ENCODE measurements at places on chromosomes 6 and 20. TPM values are rescaled to one million over a fixed set of nuclear protein-coding genes. Genes with fewer than 3 reads are reported as not detected.

DNA sequence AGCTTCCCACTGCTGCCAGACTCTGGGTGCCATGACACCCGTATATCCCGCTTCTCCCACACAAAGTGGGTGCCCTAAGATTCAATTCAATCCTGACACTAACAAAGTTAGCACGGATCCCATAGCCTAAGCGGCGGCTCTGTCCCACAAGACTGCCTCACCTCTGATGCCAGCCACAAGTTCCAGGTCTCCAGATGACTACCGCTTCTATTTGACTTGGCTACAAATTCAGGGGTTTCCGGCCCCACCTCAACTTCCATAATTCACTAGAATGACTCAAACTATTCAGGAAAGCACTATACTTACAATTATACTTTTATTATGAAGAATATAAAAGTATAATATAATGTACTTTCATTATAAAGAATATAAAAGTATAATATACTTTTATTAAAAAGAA lies 24.8 kb upstream of the SLC22A23 start:
- DNase-seq = no peak

DNA sequence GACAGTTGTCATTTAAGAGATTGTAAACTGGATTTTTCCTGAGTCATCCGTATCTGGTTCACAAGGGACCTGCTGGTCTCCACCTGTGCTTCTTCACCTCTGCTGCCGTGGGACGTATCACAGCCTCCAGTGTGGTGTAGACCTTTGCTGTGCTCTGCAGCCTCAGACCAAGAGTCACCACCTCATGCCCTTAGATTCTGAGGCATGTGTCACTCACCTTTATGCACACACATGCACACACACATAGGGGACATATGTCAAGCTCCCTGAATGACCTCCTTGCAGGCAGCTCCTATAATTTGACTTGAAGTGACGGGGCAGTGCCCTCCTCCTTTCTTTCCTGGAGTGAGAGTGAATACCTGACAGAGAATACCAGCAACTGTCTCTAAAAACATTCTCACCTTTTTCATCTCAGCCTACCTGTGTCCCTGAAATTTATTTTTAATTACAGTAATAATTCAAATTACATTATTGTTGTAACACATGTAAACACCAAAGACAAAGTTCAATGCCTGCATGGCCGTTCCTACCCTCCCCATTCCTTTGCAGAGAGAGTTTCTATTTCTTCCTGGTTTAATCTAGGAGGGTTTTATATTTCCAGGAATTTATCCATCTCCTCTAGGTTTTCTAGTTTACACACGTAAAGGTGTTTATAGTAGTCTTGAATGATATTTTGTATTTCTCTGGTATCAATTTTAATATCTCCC lies 3.5 kb downstream of the SLC17A4 start:
- no peak for DNase-seq

- DNase-seq = peak; percentile 70
Observed at GRCh38 chr20:49278818-49279676, 1.2 kb upstream of the ZNFX1 start.

GRCh38 chr6:158206740-158207421 lies 38.7 kb downstream of the GTF2H5 start:
- DNase-seq = no peak

DNA sequence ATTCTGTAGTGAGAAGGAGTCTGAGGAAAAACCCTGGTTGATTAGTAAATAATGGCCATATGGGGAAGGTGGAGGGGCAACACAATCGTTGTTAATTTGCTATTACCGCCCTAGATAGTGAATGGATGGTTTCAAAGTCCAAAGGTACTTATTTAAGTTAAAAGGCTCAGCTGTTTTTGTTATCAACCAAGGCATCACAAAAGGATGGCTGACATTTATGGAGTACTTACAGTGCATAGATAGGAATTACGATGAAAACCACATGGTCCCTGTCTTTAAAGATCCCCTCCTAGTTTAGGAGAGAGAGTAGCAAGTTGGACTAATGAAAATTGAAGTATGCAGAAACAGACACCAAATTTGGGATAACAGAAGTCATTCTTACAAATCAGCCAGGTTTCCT lies 319.6 kb downstream of the CDKAL1 start:
- DNase-seq = no peak

- DNase-seq = no peak
Observed at GRCh38 chr6:45185403-45186251, 142.5 kb upstream of the RUNX2 start.

DNA sequence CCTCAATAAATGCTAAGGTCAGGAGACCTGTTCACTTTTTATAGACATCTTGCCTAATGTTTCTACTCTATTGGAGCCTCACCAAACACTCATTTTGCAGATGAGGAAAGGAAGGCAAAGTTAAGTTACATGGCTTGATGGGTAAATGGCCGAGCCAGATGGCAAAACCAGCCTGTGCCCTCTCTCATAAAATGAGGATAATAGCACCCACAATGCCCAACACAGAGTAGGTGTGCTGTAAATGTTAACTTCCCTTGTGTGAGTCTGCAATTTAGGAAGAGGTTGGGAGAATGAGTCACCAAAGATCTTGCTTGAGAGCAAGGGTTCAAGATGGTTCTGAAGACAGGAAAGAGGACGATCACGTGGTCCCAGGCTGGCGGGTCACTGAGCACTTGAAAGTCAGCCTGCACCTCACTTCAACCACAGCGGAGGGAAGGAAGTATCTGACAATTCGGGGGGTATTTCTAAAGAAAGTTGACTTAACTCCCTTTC lies 3.3 kb downstream of the KCNK5 start:
- peak; percentile 88 for DNase-seq

OR11A1 gene
- not detected for total RNA-seq

PSMB8 gene
- 342 TPM for total RNA-seq

CLVS2 gene
- not detected for total RNA-seq

Measured in activated CD4-positive, alpha-beta T cell treated with anti-CD3 and anti-CD28 coated beads, Interleukin-2, amount 10 ng/mL, durations not matched to agents 24 days and 14 days (primary cell).